H1 (cell line): ENCODE measurements at places on chromosomes 4 and X. TPM values are rescaled to one million over a fixed set of nuclear protein-coding genes. Genes with fewer than 3 reads are reported as not detected.

GRCh38 chrX:23435575-23435974, 100.9 kb downstream of the PTCHD1 start:
- DNase-seq, result no peak
- H3K4me3 ChIP-seq, result no peak overlapping the region
- H3K27me3 ChIP-seq, result no peaks in the 10 kb centered on the region

DNA sequence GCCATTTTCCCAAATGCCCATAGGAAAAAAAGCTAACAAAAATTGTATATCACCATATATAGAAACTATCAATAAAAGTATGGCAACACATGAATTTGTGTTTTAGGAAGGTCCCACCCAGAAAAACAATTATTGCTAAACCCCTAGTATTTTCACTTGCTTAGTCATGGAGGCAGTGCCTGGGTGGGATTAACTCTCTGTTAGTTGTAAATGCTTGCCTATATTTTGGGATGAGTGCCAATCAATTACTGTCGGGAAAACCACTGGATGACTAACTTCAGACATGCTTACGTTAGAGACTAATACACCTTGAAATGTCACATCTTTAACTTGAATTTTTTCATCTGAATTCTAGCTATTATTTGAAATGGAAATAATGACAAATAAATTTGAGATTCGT, 33.9 kb downstream of the TMPRSS11A start:
- no peak overlapping the region for H3K4me3 ChIP-seq
- no peak for DNase-seq
- H3K36me3 ChIP-seq, result no peaks in the 10 kb centered on the region
- no peaks in the 10 kb centered on the region for H3K27me3 ChIP-seq
- peaks cover 1% of the 10 kb centered on the region; the same call in 1 of the 2 replicates for H3K4me1 ChIP-seq
- no peak overlapping the region for H3K27ac ChIP-seq

Gene CSN1S1
- not detected in 2 replicates for total RNA-seq

- H3K27me3 ChIP-seq, result no peaks in the 10 kb centered on the region
- H3K4me1 ChIP-seq, result no peaks in the 10 kb centered on the region
- no peak overlapping the region for H3K27ac ChIP-seq
Observed at GRCh38 chr4:165682611-165683010, 190.4 kb upstream of the TLL1 start.

DNA sequence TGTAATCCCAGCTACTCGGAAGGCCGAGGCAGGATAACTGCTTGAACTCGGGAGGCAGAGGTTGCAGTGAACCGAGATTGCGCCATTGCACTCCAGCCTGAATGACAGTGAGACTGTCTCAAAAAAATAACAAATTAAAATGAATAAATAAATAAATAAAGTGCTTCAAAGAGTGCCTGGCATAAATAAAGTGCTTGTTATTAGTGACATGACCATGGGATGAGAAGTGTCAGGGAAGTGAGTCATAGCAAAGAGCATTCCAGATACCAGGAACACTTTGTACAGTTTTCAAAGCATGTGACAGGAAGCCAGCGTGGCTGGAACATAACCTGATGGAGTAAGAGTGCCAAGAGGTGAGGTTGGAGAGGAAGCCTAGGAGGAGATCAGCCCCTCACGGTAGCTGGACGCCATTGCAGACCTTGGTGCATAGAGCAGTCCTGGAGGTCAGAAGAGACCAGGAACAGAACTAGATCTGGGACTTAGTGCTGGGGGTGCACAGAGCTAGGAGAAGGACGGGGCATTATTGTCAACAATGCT, 6.0 kb upstream of the WDR13 start:
- H3K4me3 ChIP-seq, result no peak overlapping the region
- no peaks in the 10 kb centered on the region for H3K36me3 ChIP-seq
- no peaks in the 10 kb centered on the region for H3K4me1 ChIP-seq
- no peaks in the 10 kb centered on the region for H3K27me3 ChIP-seq
- DNase-seq, result no peak
- H3K27ac ChIP-seq, result no peak overlapping the region

DNA sequence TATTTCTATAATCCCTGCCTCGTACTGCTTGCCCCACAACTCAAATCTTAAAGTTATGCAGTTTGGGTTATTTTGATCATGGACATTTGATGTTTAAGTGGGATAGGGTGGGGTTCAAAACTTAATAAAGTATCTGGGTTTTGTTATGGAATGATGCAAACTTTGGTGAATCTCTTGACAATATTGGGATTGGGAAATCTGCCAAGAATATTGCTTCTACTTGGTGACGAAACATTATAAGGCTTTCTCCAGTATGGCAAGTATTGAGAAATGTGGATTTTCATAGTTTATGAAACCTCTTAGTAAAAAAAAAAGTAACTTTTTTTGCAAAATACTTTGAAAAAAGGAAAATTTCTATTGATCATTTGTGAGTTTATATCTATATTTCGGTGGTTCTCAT, 130.8 kb upstream of the SFRP2 start:
- H3K27ac ChIP-seq, result no peak overlapping the region
- no peaks in the 10 kb centered on the region for H3K27me3 ChIP-seq
- H3K36me3 ChIP-seq, result no peaks in the 10 kb centered on the region

Gene MAGEA10
- not detected in 2 replicates for total RNA-seq

GRCh38 chr4:2832981-2833670, 10.5 kb upstream of the ADD1 start:
- H3K4me3 ChIP-seq, result no peak overlapping the region
- no peak overlapping the region for H3K27ac ChIP-seq
- H3K4me1 ChIP-seq, result peaks cover 9% of the 10 kb centered on the region
- H3K36me3 ChIP-seq, result peaks cover 28% of the 10 kb centered on the region
- no peak for DNase-seq

- H3K27ac ChIP-seq, result no peak overlapping the region
- DNase-seq, result no peak
- no peak overlapping the region for H3K4me3 ChIP-seq
- H3K4me1 ChIP-seq, result no peaks in the 10 kb centered on the region
- H3K27me3 ChIP-seq, result no peaks in the 10 kb centered on the region
Observed at GRCh38 chr4:47746122-47746521, 91.7 kb downstream of the CORIN start.

Gene ADH1A
- not detected in 2 replicates for total RNA-seq

- H3K4me1 ChIP-seq, result no peaks in the 10 kb centered on the region
- no peak overlapping the region for H3K4me3 ChIP-seq
- H3K27me3 ChIP-seq, result no peaks in the 10 kb centered on the region
- DNase-seq, result no peak
- H3K27ac ChIP-seq, result no peak overlapping the region
Observed at GRCh38 chr4:117302226-117302625, 216.8 kb upstream of the TRAM1L1 start.

DNA sequence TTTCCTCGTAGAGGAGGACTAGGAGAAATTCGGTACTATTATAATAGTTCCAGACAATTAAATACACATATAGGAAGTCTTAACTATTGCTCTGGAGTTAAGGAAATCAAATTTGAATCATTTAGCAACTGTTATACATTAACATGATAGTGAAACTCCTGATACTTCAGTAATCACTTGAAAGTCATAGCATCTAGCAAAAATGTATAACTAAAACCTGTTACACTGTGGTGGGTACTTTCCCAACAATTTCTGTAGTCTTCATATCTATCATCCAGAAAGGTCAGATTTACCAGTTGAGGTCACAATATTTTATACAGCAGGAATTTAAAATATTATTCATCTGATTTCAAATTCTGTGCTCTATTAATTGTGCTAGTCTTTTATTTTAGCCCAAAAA, 669.6 kb upstream of the PCDH10 start:
- H3K27me3 ChIP-seq, result no peaks in the 10 kb centered on the region
- H3K4me3 ChIP-seq, result no peak overlapping the region
- DNase-seq, result no peak
- H3K4me1 ChIP-seq, result no peaks in the 10 kb centered on the region
- no peaks in the 10 kb centered on the region for H3K36me3 ChIP-seq
- no peak overlapping the region for H3K27ac ChIP-seq

DNA sequence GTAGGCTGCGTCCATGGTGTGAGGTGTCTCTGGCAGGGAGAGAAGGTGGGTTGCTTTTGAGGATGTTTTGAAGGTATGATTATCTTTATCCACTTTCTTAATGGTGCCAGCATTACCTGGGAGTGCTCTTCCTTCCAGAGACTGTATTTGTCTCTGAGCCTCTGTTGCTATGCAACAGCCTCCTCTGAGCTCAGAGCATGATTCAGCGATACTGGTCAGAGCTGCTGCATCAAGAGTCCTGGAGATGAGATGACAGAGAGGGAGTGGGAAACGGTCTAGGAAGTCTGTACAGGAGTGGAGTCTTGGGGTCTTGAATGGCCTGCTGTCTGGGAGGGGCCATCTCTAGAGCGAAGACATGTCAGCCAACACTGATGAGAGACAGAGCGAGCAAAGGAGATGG, 104.4 kb upstream of the RAB40AL start:
- no peak overlapping the region for H3K27ac ChIP-seq
- H3K4me1 ChIP-seq, result no peaks in the 10 kb centered on the region
- H3K27me3 ChIP-seq, result no peaks in the 10 kb centered on the region

DNA sequence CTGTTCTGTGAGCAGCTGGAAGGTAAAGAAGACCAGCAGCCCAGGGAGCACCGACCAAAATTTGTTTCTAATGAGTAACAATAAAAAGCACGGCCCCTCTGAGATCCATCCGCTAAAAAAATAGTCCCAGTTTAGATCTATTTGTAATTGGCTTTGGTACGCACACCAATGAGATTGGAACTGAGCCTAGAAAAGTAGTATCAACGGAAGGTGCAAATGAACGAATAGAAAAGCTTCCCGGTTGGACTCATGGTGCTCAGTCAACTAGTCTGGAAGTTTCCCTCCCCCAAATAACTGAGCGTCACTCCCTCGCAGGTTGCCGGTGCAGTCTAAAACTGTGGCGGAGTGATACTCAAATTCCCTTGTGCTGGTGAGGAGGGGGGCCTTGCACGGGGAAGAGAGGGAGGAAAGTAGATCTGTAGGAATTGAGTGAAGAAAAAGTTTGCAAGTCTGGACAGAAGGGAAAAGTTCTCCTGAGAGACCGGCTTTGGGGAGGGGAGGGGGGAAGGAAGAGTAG, at the start of gene COL4A5:
Gene COL4A5 (plus strand): TSS at position 413 of the 517 bp plus-strand sequence. CDS start 288 bp downstream, outside the sequence.
- peak within 1 kb of the TSS; percentile 52; the same call in 1 of the 2 replicates for H3K27ac ChIP-seq
- peak; percentile 21 for DNase-seq
- H3K4me3 ChIP-seq, result peak within 1 kb of the TSS; percentile 77
- peaks cover 6% of the 10 kb centered on the region; the same call in 1 of the 2 replicates for H3K4me1 ChIP-seq

Gene GASK1B
- total RNA-seq, result not detected in 2 replicates

- no peaks in the 10 kb centered on the region for H3K36me3 ChIP-seq
- no peak overlapping the region for H3K27ac ChIP-seq
- no peaks in the 10 kb centered on the region for H3K27me3 ChIP-seq
- H3K4me3 ChIP-seq, result no peak overlapping the region
- H3K4me1 ChIP-seq, result peaks cover 2% of the 10 kb centered on the region; the same call in 1 of the 2 replicates
Observed at GRCh38 chr4:87985097-87985886, 9.8 kb downstream of the SPP1 start.

- no peak overlapping the region for H3K27ac ChIP-seq
- H3K36me3 ChIP-seq, result no peaks in the 10 kb centered on the region
Observed at GRCh38 chrX:126900937-126901336, 81.4 kb downstream of the PRR32 start.

Gene MAGEA2
- not detected in 2 replicates for total RNA-seq

Gene CFP
- total RNA-seq, result 2.2 and 2.4 TPM in 2 replicates

GRCh38 chrX:119424999-119425398, 25.9 kb downstream of the SLC25A43 start:
- no peak overlapping the region for H3K4me3 ChIP-seq
- H3K36me3 ChIP-seq, result no peaks in the 10 kb centered on the region
- H3K27ac ChIP-seq, result no peak overlapping the region
- no peaks in the 10 kb centered on the region for H3K4me1 ChIP-seq

GRCh38 chr4:10180927-10181744, 64.5 kb upstream of the WDR1 start:
- no peaks in the 10 kb centered on the region for H3K27me3 ChIP-seq
- no peaks in the 10 kb centered on the region for H3K4me1 ChIP-seq
- no peak overlapping the region for H3K4me3 ChIP-seq

GRCh38 chr4:138298866-138299265, 56.7 kb upstream of the SLC7A11 start:
- H3K27me3 ChIP-seq, result no peaks in the 10 kb centered on the region
- no peaks in the 10 kb centered on the region for H3K4me1 ChIP-seq
- H3K4me3 ChIP-seq, result no peak overlapping the region
- DNase-seq, result no peak
- no peaks in the 10 kb centered on the region for H3K36me3 ChIP-seq
- no peak overlapping the region for H3K27ac ChIP-seq

Gene AMOT
- total RNA-seq, result 7.1 and 7.9 TPM in 2 replicates

Gene PRDM5
- total RNA-seq, result 23.4 and 23.7 TPM in 2 replicates

- no peaks in the 10 kb centered on the region for H3K36me3 ChIP-seq
- no peak for DNase-seq
- peaks cover 5% of the 10 kb centered on the region for H3K4me1 ChIP-seq
- no peak overlapping the region for H3K4me3 ChIP-seq
- H3K27me3 ChIP-seq, result no peaks in the 10 kb centered on the region
Observed at GRCh38 chr4:1763550-1764080, 29.5 kb upstream of the FGFR3 start.

- H3K27me3 ChIP-seq, result no peaks in the 10 kb centered on the region
- no peak overlapping the region for H3K27ac ChIP-seq
- no peak for DNase-seq
- H3K4me3 ChIP-seq, result no peak overlapping the region
Observed at GRCh38 chr4:152451496-152451895, 84.4 kb downstream of the FBXW7 start.

- no peaks in the 10 kb centered on the region for H3K27me3 ChIP-seq
- no peak overlapping the region for H3K27ac ChIP-seq
- H3K36me3 ChIP-seq, result no peaks in the 10 kb centered on the region
- no peaks in the 10 kb centered on the region for H3K4me1 ChIP-seq
- no peak overlapping the region for H3K4me3 ChIP-seq
Observed at GRCh38 chr4:71052716-71053115, 59.3 kb downstream of the DCK start.

Gene ODAPH
- not detected in 2 replicates for total RNA-seq

Gene SPANXC
- not detected in 2 replicates for total RNA-seq

- no peak overlapping the region for H3K4me3 ChIP-seq
- H3K4me1 ChIP-seq, result no peaks in the 10 kb centered on the region
- H3K27me3 ChIP-seq, result no peaks in the 10 kb centered on the region
- H3K27ac ChIP-seq, result no peak overlapping the region
- H3K36me3 ChIP-seq, result no peaks in the 10 kb centered on the region
Observed at GRCh38 chrX:13142891-13143290, 98.5 kb upstream of the FAM9C start.

- no peaks in the 10 kb centered on the region for H3K27me3 ChIP-seq
- no peaks in the 10 kb centered on the region for H3K36me3 ChIP-seq
- H3K4me3 ChIP-seq, result no peak overlapping the region
- H3K4me1 ChIP-seq, result peaks cover 2% of the 10 kb centered on the region; the same call in 1 of the 2 replicates
- peak; percentile 46 for DNase-seq
Observed at GRCh38 chrX:7925867-7926472, 1.2 kb downstream of the PNPLA4 start.

Gene MAGEA1
- total RNA-seq, result not detected in 2 replicates

Gene XAGE1A
- total RNA-seq, result not detected in 2 replicates
